ENCODE measurements at places on chromosomes 11 and 22. TPM values are rescaled to one million over a fixed set of nuclear protein-coding genes. Genes with fewer than 3 reads are reported as not detected.

DNA sequence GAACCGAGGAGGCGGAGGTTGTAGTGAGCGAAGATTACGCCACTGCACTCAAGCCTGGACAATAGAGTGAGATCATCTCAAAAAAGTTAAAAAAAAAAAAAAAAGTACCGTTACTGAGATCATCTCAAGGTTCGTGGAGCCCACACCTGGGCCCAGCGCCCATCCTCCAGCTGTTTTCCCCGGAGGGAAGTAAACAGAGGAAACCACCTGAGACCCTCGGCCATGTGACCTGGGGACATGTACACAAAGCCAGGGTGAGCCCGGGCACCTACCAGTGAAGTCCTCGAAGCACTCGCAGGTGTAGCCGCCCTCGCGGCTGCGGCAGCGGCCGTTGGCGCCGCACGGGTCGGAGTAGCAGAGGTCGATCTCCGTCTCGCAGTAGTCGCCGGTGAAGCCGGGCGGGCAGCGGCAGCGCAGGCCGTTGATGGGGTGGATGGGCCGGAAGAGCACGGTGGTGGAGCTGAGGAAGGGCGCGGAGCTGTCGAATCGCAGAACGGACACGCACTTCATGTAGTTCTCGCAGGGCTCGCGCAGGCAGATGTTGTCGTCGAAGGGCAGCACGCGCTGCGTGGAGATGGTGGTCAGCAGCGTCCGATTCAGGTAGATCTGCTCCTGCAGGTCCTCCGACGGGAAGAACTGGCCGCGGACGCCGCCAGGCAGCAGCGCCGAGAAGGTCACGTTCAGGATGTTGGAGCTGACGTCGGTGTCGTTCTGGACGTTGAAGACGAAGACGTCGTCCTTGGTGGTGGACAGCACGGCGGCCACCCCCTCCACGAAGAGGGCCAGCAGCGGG, 73.8 kb downstream of the CELSR1 start:
- DNase-seq: no peak

GRCh38 chr11:102926517-102926916, 29.0 kb downstream of the MMP13 start:
- no peak for DNase-seq

DNA sequence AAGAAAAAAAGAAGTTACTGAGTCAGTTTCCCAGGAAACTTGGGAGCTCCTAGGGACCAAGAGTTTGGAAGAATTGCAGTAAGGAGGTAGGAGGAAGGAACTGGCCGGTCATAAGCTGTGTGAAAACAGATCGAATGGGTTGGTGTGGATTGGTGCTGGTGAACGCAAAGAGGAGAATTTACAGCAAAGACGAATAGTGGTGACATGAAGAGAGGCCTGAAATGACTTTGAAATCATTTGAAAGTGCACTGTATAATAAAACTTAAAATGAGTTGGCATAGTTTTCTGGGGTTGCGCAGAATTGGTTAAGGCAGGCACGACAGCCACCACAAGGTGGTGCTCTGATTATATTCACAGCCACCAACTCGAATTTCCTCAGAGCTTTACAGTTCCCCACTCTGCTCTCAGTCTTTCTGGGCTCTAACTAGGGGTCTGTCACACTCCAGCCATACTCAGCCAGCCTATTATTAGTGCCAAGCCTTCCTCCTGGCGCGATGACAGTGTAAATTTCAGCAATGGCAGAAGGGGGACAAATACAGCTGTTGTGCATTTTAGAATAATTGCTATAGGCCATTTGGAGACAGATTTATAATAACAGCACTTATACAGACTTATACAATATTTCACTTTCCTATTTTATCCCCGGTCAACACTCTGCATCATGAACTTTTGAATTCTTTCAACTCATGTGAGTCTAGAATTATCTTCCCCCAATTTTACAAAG, 8.3 kb upstream of the HTR3B start:
- peak; percentile 42 for DNase-seq

DNA sequence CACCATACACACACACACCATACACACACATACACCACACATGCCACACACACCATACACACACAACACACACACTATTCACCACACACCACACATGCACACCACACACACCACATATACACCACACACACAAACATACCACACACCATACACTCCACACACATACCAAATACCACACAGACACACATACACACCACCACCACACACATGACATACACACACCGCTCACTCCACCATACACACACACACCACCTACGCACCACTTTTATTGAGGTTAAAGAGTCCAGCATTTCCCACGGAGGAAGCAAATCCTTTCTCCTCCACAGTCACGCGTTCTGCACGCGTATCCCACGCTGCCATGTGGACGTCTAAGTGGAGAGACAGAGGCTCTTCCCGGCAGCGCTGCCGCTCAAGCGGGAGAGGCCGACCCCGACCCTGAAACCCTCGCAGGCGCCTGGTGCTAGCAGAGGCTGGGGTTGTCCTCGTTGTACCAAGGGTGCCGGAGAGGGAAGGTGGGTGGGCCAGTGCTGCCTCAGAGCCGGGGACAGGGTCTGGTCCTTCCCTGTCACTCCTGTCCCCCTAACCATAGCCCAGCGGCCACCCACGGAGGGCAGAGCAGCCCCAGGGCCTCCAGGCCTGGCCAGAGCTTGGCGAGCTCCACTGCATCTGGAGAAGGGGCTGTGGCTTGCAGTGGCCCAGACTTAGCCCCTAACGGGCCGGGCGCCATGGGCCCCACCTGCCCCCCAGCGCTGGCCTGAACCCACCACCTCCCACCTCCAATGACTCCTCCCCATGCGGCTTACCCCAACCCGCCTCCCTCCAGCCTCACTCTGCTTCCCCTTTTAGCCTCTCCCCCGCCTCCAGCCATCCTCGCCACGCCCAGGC, 1495.0 kb downstream of the BRD1 start:
- no peak for DNase-seq

DNA sequence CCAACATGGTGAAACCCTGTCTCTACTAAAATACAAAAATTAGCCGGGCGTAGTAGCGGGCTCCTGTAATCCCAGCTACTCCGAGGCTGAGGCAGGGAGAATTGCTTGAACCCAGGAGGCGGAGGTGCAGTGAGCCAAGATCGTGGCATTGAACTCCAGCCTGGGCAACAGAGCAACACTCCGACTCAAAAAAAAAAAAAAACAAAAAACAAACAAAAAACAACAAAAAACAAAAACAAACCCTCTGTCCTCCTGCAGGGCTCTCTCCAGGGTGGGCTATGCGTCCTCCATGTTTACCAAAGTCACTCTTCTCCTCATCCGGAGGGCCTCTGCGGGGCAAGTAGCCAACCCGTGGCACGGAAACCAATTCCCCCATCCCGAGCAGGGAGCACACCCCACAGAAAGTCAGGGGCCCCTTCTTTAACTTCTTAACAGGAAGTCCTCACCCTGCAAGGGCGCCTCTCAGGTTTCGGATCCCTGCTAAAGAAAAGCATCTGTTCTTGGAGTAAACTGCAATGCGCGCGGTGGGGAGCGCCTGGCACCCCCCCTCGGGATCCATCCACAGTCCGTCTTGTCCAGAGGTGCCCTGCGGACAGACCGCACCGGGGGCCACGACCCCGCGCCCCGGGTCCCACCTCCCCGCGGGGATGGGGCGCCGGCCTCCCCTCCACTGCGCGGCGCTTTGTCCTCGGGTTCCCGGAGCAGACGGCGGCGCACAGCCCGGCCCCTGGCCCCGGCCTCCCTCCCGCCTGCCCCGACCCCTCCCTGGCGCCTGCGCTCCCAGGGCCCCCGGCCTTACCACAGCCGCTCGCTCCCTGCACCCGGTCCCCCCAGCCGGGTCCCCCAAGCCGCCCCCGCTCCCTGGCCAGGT, 712 bp downstream of the CERK start:
- peak; percentile 46 for DNase-seq

DNA sequence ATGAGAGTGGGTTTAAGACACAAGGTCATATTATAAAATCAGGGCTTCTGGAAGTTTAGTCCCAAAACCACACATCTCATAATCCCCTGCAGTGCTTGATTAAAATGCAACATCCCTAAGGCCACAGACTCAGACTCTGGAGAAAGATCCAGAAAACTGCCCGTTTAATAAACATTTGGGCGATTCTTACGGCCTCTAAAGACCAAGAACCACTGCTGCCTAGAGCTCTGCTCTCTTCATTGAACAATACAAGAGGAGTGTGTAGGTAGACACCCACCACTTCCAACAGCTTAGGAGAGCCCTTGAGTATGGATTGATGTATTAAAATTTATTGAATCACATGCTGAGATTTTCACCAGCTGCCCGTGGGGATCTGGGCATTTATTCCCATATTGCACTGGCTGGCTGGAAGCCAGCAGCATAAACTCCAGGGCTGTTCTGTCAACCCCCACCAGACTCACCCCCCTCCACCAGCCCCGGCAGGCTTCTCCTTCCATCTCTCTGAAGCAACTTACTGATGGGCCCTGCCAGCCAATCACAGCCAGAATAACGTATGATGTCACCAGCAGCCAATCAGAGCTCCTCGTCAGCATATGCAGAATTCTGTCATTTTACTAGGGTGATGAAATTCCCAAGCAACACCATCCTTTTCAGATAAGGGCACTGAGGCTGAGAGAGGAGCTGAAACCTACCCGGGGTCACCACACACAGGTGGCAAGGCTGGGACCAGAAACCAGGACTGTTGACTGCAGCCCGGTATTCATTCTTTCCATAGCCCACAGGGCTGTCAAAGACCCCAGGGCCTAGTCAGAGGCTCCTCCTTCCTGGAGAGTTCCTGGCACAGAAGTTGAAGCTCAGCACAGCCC, 749 bp upstream of the BEST1 start:
- DNase-seq: peak; percentile 81

- no peak for DNase-seq
These were observed 1275.2 kb downstream of the TBC1D22A start for GRCh38 chr22:48037618-48038017.

DNA sequence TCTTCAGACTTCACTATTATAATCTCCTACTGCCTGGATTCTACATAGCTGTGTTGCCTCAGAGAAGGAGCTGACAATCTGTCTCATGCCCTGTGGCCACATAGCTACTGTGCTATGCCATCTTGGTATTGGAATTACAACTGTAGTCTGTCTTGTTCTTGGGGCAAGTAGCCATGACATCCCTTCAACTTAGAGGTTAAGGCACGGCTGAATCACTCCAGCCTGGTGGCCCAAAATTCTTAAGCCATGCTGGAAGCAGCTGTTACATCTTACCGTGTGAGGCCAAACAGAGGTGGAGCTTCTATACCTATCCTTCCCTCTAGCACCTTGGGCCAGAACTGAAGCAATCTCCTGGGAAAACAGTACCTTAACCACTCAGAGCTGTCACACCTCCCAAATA, 14.8 kb downstream of the CARD18 start:
- no peak for DNase-seq

DNA sequence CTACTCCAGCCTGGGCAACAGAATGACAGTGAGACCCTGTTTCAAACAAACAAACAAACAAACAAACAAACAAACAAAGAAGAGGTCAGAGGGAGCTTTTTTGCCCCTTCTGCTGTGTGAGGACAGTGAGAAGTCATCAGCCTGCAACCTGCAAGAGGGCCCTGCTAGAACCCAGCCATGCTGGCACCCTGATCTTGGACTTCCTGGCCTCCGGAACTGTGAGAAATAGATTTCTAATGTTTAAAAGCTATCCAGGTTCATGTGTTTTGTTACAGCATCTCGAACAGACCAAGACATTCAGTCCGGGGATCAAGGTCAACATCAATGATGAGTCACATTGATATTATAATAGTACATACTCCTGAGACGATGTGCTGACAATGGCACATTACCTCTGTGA, 41.4 kb upstream of the GRAMD1B start:
- no peak for DNase-seq

Gene CHADL
- total RNA-seq: 1.3 TPM

Gene AGBL2
- total RNA-seq: 4.3 TPM

Gene ADORA2A
- 3.5 TPM for total RNA-seq

GRCh38 chr11:95297680-95298452, 66.9 kb upstream of the SESN3 start:
- DNase-seq: no peak

Gene C11orf86
- total RNA-seq: not detected

Data from H9 (cell line).